ENCODE measurements at places on chromosomes 12 and 14.

GRCh38 chr14:91388551-91388975 lies 29.1 kb downstream of the CCDC88C start:
- peak; percentile 49 for DNase-seq

GRCh38 chr12:89999699-90000505 lies 291.3 kb upstream of the ATP2B1 start:
- no peak for DNase-seq

DNA sequence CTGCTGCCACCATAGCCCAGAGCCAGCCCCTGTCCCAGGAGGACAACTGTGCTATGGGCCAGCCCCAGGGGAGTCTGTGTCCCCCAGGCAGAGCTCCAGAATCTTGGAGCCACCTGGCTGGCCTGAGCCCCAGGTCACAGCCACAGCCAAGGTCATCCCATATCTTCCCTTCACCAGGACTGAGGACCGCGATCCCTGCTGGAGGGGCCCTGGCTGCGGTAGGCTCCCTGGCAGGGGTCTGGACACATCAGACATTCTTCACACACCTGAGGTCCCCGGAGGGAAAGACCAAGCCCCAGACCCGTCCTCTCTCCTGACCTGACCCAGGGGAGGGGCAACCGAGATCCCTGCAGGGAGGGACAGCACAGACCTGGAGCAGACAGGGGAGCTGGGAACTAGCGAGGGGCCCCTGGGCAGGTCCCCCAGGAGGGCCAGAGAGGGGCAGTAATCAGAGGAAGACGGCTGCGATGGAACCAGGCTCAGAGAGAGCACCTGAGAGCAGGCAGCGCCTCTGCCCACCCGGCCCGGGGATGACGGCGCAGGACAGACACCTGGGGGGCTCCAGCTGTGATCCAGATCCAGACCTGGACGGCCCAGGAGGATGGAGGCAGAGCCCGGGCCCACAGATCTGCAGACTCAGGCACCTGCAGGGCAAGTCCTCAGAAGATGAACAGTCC lies 103.2 kb upstream of the EIF5 start:
- no peak for DNase-seq

DNA sequence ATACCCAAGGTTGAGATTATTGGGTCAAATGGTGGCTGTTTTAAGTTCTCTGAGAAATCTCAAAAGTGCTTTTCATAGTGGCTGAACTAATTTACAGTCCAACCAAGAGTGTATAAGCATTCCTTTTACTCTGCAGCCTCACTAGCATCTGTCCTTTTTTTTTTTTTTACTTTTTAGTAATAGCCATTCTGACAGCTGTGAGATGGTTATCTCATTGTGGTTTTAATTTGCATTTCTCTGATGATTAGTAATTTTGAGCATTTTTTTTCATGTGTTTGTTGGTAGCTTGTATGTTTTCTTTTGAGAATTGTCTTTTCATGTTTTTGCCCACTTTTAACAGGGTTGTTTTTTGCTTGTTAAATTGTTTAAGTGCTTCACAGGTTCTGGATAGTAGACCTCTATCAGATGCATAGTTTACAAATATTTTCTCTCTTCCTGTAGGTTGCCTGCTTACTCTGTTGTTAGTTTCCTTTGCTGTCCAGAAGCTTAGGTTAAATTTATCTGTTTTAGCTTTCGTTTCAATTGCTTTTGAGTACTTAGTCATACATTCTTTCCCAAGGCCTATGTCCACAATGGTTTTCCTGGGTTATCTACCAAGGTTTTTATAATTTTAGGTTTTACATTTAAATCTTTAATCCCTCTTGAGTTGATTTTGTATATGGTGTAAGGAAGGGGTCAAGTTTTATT lies 881.3 kb upstream of the SEL1L start:
- no peak for DNase-seq

DNA sequence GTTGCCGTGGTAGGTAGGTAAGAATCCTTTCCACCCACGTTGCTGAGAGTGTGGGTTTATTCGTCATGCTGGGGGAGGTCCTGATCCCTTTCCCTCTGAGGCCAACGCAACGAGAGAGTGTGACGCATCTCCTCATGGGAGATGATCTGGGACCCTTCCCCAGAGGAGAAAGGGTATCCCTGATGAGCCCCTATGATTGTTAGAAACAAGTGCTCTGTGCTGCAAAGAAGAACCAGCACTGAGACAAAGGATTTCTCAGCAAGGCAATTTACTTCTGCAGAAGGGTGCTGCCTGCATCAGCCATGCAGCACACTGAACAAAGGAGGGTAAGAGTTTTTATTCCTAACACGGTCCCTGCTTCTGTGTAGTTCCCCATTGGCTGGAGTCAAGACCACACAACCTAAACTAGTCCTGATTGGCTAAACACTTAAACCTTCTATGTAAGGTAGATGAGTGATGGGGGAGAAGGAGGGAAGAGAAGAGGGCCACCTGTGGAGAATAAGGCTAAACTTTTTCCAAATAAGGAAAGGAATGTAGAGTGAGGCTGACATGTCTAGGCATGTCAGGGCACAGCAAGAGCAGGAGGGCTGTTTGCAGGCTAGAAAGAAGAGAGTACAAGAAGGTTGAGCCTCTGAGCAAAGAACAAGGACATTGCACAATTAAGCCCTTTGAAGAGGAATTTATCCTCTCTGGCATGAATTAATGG lies 21.3 kb downstream of the CLEC2A start:
- no peak for DNase-seq

DNA sequence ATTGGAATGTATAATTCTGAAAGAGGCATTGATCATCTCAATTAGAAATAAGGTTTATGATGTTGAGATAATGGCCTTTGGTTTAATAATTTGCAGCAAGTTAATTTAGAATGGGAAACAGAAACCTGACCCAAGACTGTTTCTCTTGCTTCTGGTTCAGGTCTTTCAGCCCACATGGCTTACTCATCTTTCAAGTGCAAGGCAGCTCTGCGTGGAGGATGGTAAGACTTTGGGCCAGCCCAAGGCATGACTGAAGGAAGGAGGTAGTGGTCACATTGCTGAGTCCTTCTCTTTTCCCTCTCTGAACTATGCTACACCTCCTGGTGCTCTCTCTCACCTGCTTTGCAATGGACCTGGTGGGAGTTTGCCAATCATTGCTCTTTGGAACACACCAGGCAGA lies 98.7 kb downstream of the CAND1 start:
- no peak for DNase-seq

GRCh38 chr14:23307146-23307530 lies 505 bp downstream of the BCL2L2 start:
- no peak for DNase-seq

- DNase-seq: no peak
Observed at GRCh38 chr12:131818821-131819585, 9.2 kb upstream of the MMP17 start.

GRCh38 chr14:87508333-87508732 lies 484.6 kb downstream of the GALC start:
- DNase-seq: no peak

GRCh38 chr12:32605326-32606095 lies 73.6 kb upstream of the DNM1L start:
- no peak for DNase-seq

DNA sequence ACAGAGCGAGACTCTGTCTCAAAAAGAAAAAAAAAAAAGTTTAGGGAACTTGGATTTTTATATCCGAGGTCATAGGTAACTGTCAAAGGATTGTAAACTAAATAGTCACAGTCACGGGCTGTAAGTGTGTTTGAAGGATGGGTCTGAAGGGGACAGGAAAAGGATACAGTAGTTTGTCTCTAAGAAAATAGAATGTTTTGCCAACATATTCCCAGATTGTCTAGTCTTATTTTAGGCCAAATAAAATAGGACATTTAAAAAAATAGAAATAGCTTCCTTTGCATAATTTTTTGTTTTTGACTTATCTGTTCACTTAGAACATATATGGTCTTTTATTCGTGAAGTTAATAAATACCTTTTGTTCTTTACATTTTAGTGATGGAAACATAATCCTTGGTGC lies 24.2 kb upstream of the REP15 start:
- DNase-seq: no peak

- DNase-seq: no peak
Observed at GRCh38 chr14:104101651-104102281, 16.3 kb downstream of the ASPG start.

- no peak for DNase-seq
Observed at GRCh38 chr14:97866664-97867063, 1069.5 kb downstream of the VRK1 start.

DNA sequence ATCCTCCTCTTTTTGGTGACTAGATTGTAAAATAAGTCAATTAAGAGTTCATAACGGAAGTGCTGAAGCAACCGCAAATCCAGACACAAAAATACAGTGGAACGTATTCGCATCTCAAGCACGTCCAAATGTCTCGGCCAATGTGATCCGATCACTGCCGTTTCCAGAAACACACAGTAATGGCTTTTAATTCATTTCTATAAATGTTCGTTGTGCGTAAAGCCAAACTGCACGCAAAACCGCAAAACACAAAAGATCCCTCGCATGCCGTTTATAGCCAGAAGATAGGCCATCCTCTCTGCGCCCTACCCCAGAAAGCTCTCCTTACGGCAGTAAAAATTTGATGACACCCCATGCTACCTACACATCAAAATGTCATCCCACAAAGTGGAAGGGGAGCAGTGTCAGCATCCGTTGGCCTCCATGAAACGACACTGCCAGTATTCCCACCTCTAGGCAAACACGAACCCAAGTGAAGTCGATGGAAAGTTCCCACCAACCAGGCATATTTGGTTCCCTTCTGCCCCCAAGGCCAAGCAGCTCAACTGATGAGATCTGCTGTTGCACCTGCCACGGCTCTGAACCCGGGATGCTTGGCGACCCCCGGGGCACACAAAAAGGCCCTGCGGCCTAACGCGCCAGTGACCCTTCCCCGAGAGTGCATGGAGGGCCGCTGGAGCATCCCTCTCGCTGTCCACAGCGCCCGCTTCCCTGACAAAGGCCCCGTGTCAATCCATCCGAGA lies 1.4 kb downstream of the HECTD4 start:
- DNase-seq: no peak

- no peak for DNase-seq
Observed at GRCh38 chr12:18320036-18320617, 58.8 kb downstream of the PIK3C2G start.

DNA sequence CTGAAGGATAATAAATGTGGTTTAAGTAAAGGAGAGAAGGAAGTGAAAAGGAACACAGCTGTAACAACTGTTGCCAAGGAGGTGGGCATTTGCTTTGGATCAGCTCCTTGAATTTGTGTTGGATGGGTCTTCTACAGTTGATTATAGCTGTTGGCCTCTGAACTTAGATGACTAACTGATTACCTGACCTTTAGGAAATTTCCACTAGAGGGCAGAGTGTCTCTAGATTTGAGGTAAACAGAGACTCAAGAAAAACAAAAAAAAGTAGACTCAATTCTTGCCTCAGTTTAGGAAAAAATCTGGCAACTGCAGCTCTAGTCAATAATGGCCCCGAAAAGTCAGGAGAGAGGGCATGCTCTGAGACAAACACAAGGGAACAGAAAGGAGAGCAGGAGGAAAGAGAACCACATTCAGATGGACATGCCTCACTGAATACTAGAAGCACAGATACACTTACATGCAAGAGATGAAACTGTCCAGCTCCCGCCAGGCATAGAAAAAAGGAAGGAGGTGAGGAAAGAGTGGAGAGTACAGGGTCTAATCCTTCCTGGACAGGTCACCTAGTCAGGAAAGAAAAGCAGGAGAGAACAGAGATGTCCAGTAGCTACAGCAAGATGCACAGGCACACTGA lies 20.6 kb downstream of the COX14 start:
- DNase-seq: no peak

GRCh38 chr12:1919763-1920162 lies 1.3 kb upstream of the CACNA2D4 start:
- no peak for DNase-seq

DNA sequence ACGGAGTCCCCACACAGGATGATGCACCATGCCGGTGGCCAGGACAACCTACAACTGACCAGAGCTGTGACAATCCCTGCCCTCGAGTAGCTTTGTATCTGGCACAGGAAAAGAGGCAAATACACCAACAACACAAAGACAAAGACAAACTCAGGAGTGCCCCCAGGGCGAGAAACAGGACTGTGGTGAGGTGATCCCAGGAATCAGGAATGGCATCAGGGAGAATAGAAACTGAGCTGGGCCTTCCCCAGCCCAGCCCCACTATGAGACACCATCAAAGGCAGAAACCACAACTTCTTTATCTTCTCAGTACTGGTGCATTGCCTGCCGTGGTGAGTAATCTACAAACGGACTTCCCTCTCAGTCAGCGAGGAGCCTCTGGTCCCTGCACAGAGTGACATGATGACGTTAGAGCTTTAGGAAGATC lies 157.7 kb downstream of the TTC7B start:
- peak; percentile 28 for DNase-seq

DNA sequence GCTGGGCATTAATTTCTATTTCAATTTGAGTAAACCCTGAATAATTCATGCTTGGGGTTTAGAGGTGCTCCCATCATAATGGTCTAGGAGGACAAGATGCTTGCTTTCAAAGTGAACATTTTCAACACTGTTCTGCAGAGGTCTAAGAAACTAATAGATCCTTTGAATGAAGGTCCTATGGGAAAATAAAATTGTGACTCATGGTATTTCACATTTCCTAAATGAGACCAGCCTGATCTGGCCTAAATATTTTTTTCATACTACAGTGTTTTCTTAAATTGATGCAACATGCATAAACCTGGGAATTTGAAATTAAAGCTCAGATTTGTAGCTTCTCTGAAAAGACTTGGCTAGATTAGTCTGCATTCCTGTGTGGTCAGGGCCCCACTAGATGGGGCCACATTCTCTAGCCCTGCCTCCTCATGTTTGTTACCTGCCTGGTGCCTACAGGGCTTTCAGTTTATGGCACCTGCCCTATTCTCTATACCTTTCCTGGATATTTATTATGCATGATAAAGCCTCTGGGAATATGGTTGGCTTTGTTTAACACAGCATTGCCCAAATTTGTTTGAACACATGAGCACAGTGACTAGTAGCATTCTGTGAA lies 112.7 kb downstream of the METTL25 start:
- no peak for DNase-seq

DNA sequence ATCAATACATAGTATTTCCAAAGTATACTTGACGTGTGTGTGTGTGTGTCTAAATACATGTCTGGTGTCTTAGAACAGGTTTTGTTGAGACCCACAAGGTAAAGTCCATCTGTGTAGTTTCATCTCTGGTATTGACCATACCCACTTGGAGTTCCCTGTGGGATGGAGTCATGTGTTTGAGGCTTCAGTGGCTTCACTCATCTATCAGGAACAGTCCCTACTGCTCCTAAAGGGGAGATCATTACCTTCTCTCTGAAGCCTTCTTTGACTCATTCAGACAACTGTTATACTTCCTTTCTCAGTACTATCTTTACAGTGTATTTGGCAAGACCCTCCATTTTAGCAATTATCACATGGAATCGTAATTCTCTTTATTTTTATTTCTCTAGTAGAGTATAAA lies 14.2 kb downstream of the RAB21 start:
- DNase-seq: no peak

DNA sequence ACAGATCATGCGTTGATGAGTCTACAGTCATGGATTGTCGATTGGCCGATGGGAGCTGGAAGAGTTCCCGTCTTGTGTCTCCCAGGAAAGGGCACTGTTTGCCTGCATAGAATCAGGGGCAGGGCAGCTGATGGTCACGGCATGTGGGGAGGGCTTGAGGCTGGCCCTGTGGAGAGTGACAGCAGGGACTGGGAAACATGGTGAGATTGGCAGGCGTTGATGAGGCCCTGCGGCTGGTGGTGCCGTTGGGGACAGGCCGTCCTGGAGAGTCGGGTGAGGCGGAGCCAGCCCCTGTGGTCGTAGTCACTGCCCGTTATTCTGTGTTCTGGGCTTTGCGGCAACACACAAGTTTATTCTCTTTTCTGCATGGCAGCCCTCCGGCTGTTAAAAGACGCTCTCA lies 52.9 kb downstream of the TECPR2 start:
- DNase-seq: no peak
